ENCODE measurements at places on chromosomes 4 and X.

DNA sequence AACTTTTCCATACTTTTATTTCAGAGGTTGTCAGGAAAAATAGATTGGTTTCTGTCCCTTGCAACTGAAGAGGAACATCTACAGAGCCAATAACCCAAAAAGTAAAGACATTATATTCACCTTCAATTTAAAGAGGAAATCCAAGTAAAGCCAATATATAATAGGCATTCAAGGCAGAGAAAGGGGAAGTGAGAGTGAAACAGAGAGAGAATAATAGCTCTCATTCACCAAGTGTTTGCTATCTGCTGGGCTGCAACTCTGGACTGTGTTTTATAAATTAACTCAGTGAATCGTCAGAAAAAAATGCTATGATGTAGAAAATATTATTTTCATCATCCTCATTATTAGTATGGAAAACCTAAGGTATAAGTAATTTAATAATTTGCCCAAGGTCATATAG lies 448.5 kb downstream of the TRAM1L1 start:
- DNase-seq: no peak

GRCh38 chr4:168487282-168488035 lies 7.2 kb upstream of the DDX60L start:
- no peak for DNase-seq

- no peak for DNase-seq
Measured at GRCh38 chr4:99382745-99383360, 30.3 kb upstream of the ADH1C start.

DNA sequence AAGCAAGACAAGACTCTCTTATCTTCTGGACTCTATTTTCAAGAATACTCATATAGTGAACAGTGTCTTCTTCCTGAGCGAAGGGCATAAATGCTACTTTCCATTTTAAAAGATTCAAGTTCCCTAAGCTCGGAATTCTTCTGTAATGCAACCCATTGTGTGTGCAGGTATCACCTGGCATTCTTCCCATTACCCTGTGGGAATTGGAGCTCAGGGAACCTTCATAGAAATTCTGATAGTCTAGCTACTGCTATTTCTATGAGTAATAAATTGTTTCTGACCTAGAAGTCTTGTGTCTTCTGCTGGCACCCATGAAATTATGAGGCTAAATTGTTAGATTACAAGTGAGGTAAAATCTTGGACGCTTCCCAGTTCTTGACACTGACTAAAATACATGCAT lies 324.1 kb upstream of the DIPK2B start:
- no peak for DNase-seq

DNA sequence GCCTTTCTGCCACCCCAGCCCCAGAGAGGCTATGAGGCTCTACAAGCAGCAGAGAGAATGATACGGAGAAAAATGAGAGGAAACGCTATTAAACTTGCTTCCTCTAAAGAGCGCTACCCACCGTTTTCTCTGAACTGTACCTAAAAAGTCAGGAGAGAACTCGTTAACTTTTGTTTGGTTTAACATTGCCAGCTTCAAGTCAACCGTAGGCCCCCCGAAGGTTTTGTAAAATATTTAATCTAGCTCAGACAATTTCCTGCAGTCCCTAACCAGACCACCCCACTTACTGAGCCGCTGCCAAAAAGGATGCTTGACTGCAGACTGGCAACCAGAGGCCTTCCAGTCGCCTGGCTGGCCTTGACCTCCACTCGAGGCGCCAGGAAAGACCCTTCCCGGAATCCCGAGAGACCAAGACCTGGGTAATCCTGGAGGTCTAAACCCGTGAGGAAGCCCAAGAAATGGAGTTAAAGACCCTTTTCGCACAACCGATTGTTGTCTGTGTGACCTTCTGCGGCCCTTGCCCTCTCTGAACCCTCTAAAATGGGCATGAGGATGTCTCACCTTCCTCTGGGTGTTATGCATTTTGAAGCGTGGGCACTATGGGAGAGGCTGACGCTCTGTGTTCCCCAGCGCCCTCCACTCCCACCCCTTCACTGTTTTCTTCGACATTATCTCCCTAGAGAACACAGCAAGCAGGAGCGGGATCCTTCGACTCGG lies 86.3 kb downstream of the BCOR start:
- DNase-seq: no peak

- DNase-seq: no peak
Measured at GRCh38 chr4:38311495-38312126, 351.4 kb downstream of the PTTG2 start.

- DNase-seq: no peak
Measured at GRCh38 chrX:47885501-47885900, 48.8 kb downstream of the ZNF81 start.

DNA sequence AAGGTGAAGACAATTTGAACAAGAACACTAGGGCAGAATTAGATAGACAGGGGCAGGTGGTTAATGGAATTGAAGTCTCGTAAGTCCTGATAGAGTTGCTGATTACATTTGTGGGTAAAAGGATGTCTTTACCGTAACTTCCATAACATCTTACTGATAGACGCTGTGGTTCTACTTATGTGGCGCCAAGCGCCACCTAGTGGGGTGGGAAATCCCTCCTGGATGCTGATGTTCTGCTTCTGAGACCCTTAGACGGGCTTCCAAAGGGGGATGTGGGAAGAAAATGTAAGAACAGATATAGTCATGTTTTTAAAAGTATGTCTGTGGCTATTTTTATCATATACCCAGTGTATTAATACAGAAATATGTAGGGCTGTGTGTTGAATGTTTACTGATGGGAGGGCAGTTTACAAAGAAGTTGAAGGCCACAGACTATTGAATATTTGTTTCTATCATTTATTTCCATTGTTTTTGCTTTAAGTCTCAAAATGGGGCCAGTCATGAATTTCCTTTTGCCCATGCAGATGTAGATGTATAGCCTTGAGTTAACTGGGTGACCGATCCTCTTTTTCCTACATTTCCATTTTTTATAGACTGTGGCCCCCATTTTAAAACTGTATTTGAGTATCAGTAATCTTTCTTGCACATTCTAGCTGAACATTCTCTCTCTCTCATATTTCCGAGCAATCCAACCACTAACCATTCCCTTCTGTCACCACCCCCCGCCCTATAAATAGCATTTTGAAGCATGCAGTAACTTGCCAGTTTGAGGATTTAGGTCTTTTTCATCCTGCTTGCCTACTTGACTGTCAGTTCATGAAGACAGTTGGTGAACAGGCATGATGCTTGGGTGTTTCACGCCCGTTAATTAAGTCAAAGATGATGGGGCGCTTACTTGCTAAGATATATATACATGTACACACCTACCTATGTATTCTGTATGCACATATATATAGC lies 12.1 kb upstream of the TLR8 start:
- DNase-seq: peak; percentile 18

- DNase-seq: no peak
Measured at GRCh38 chr4:136935305-136935704, 597.0 kb downstream of the PCDH18 start.

GRCh38 chr4:73850261-73850970 lies 2.7 kb upstream of the PF4V1 start:
- DNase-seq: no peak

DNA sequence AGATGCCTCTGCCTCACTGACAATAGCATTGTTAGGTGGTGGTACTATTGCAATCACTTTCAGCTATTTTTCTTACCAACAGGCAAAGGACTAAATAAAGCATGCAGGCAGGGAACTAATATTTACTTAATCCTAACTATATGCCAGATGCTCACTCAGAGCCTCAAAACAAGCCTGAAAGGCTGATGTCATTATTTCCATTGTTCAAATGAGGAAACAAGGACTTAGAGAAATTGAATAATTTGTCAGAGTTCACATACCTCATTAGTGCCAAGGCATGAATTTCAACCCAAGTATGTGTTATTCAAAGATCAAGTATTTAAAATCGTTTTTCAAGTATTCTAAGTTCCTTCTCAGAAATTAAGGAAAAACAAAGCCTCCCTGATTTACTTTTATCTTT lies 374.9 kb upstream of the TECRL start:
- DNase-seq: no peak

GRCh38 chr4:19256823-19257222 lies 994.9 kb upstream of the SLIT2 start:
- no peak for DNase-seq

DNA sequence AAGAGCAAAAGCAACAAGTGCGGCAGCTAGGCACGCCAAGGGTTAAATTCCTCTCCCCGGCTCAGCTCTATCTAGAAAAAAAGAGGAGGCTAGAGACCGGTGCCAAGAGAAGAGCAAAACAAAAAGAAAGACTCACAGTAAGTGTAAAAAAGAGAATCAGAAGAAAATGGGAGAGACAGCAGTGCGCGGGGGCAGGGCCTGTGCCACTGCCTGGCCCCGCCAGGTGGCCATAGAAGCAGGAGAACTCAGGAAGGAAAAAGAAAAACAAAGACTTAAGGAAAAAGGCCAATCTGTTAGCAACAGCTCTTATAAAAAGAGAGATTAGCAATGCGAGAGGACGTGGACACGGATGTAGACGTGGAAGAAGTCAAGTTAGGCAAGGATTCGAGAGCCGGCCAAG lies 3.2 kb downstream of the ACOX3 start:
- no peak for DNase-seq

GRCh38 chr4:187019896-187020295 lies 296.2 kb upstream of the FAT1 start:
- DNase-seq: no peak

GRCh38 chr4:177480795-177481194 lies 38.6 kb upstream of the AGA start:
- DNase-seq: no peak

GRCh38 chrX:118507766-118508165 lies 12.2 kb downstream of the DOCK11 start:
- no peak for DNase-seq

- no peak for DNase-seq
Measured at GRCh38 chr4:43776371-43776770, 672.2 kb downstream of the KCTD8 start.

GRCh38 chr4:184574861-184575260 lies 74.4 kb downstream of the CASP3 start:
- DNase-seq: peak; percentile 14

DNA sequence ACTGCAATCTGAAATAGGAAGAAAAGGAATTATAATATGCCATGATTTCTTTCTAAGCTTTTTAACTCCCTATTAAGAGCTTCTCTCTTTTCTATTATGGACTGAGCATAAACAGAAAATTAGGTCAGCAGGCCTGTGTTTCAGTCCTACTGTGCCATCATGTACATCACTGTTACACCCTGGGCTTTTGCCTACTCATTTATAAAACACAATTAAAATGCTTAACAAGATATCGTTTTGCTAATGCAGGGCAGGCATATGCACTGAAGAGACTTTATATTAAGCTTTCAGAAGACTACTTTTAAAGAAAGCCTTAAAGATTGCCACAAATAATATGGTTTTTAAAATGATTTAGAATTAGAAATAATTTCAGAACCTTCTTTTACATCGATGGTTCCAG lies 828 bp upstream of the BBS12 start:
- DNase-seq: no peak

DNA sequence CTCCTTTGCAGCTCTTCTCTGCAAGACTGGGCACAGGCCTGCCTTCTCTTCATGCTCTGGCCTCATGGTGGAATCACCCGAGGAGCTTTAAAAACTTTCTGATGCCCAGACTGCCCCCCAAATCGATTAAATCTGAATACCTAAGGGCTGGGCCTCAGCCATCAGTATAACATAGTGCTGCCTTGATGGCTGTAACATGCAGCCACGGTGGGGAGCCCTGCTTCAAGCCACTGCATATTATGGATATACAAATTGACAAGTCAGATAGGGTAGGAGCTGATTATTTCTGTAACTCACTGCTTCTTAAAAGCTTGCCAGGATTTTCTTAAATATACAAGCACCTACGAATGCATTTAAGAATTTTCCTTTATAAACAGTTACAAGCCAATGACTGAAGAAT lies 40.5 kb downstream of the GPM6B start:
- DNase-seq: no peak

- DNase-seq: no peak
Measured at GRCh38 chr4:147727476-147728028, 4.3 kb upstream of the ARHGAP10 start.

- DNase-seq: no peak
Measured at GRCh38 chr4:85783483-85783882, 308.5 kb downstream of the ARHGAP24 start.

- DNase-seq: no peak
Measured at GRCh38 chrX:154354013-154354412, 20.4 kb downstream of the FLNA start.

GRCh38 chrX:24860140-24860539 lies 155.6 kb downstream of the ARX start:
- DNase-seq: no peak

GRCh38 chr4:123622572-123622971 lies 226.0 kb downstream of the SPRY1 start:
- DNase-seq: no peak

DNA sequence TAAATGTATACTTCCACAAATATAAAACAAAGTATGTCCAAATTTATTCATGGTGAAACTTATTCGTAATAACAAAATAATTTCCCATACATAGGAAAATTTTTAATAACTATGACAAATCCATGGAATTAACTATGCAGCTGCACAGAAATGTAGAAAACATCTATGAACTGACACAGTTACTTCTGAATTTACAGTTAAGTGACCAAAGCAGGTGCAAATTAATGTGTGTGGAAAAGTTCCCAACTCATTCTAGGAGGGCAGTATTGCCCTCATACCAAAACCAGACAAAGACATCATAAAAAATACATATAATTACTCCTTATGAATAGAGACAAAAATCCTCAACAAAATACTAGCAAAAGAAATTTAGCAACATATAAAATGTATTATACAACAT lies 12.5 kb downstream of the LDOC1 start:
- no peak for DNase-seq

DNA sequence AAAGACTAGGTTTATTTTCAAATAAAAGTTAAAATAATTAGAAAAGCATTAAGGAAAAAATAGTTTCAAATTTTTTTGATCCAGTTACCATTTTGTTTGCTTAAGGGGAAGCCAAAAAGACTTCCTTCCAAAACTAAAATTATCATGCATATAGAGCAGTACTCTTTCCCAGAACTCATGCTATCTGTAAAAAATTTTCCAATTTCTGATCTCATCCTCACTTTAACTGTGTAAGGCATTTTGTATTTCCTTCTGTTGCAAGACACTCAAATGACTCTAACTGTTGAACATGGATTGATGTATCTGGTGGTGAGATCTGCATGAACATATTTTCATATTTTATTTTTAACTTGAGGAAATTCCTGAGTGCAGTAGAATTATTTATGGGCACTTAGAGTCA lies 150.1 kb downstream of the ADAM29 start:
- no peak for DNase-seq

DNA sequence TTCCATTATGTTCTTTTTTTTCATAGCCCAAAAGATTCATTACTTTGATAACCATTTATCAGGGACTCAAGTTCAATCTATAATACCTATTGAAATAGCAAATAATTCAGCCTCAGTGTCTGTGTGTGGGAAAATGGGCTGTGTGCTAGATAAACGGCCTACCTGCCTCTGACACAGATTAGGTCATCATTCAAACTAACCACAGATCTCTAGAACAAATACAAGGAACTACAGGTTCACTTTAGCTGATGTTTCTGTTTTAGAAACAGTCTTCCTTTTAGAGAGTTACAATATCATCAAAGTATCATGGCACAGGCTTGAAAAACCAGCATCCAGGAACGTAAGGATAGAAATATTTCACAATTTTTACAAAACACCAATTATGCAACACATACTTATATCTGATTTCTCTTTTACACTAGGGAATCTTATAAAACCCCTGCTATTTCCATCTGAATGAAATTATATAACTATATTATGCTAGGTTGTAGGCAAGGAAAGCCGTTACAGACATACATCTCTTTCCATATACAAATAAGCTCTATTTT lies 56.6 kb upstream of the MAB21L2 start:
- DNase-seq: no peak

- DNase-seq: no peak
Measured at GRCh38 chr4:163175971-163176958, 9.6 kb upstream of the NAF1 start.

GRCh38 chrX:43655151-43656004 lies 721 bp upstream of the MAOA start:
- no peak for DNase-seq
